GM03348 (cell line): ENCODE measurements at places on chromosomes 5 and 9.

DNA sequence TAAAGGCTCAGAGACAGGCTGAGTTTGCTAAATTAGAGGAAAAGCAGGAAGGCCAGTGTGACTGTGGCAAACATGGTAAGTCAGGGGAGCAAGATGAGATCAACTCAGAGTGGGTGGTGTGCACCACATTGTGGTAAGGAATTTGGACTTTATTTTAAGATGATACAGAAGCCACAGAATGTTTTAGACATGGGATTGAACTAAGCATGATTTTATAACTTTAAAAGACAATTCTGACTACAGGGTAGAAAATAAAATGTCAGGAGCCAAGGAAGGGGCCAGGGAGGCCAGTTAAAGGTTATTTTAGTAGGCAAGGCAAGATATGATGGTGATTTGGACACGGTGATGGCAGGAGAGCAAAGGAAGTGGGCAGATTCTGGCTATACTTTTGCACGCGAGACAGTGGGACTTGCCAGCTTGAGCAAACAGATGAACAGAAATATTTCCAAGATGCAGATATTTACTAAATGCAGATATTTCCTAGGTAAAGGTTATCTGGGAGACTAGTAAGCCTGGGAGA lies 53.9 kb downstream of the TSSK1B start:
- peak; percentile 24 for DNase-seq

DNA sequence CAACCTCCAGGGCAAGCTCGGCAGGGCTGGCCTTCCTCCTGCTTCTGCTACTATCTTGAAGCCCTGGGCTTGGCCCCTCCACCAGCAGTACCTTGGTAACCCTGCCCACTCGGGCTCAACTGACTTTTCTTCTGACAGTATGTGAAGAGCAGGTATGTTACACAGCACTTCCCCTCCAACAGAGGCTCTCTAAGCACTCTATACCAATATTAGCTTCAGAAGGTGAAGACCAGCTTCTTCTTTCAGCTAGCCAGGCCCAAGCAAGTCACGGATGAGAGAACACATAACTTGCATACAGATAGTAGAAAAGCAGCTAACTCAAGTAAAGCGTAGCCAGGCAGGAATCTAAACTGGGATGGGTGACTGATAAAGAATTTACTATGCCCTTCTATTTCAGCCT lies 64.3 kb downstream of the FEM1C start:
- DNase-seq, result no peak

DNA sequence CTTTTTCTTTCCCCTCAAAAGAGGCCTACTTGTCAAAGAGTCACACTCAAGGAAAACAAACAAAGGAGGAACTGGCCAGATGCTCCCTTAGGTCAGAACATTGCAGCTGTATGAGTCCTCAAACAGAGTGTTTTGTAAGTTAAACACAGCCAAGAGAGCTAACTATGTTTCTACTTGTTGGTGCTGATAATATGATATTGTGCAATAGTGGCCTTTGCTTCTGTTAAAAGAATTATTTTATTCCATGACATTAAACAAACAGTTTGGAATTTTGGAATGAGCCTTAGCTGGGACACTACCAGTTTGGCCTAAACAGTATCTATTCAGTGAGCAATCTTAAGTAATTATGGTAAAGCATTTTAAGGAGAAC lies 56.0 kb upstream of the TPD52L3 start:
- DNase-seq, result peak; percentile 78

DNA sequence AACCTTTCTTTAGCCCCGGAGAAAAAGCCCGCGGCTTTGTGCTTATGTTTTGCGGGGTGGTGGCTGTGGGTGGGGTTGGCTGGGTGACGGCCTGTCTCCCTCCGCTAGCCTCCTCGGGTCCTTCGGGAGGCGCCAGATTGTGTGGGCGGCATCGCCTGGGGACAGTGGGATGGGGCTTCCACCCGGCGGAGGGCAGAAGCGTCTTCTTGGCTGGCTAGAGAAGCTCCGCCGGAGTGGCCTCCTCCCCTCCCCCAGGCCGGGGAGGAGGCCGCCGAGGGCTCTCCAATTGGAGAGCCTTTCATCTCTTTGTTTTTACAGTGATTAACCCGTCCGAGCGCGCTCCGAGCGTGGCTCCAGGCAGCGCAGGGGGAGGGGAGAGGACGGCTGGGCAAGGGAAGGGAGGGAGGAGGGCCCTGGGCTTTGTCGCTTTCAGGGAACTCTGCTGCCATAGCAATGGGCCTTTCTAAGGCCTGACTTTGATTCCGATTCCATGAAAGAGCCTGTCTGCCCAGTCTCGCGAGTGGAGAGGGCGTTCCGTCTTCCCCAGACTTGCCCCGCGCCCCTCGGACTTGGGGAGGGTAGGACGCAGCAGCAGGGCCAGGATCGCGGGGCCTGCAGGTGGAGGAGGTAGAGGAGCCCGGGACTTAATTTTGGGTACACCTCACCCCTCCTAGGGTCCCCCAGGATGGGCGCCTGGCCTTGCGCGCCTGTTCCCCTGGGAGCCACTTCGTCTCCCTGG lies 36.7 kb upstream of the TIFAB start:
- peak; percentile 87 for DNase-seq

GRCh38 chr5:149094996-149095395 lies 32.1 kb upstream of the SH3TC2 start:
- DNase-seq, result no peak

GRCh38 chr5:65137631-65138030 lies 344.1 kb downstream of the ADAMTS6 start:
- DNase-seq, result no peak

DNA sequence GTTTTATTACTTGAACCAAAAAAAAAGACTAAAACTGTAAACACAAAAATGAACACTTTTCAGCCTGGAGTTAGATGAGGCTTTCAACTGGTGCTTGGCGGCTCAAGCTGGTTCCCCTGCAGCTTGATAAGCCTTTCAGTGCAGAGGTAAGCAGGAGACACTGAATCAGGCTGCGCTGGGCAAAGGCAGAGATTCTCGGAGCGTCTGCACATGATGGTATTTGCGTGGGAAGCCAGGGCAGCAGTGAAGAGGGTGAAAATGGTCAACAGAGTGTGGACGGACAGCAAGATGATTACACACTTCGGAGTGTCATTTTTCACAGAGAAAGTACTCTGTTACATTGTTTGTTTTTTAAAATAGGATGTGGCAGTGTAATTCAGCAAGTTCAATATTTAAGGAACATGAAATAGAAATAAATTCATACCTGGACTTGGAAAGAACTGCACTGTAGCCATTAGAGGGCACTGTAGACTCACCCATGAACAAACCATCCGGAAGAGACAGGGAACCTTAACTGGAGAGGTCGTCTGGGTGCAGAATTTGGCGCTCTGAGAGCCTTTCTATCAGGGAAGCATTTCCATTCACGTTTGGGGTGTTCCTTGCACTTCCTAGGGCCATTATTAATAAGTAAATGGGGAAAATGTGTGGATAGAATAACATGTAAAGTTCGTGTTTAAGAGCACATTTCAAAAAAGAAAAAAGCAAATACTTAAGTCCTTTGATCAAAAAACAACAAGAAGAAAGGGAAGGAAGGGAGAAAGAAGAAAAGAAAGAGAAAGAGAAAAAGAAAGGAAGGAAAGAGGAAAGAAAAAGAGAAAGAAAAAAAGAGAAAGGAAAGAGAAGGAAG lies 69.8 kb downstream of the ICE1 start:
- DNase-seq, result peak; percentile 73

GRCh38 chr9:109739760-109740159 lies 40.2 kb upstream of the PALM2AKAP2 start:
- DNase-seq, result no peak

DNA sequence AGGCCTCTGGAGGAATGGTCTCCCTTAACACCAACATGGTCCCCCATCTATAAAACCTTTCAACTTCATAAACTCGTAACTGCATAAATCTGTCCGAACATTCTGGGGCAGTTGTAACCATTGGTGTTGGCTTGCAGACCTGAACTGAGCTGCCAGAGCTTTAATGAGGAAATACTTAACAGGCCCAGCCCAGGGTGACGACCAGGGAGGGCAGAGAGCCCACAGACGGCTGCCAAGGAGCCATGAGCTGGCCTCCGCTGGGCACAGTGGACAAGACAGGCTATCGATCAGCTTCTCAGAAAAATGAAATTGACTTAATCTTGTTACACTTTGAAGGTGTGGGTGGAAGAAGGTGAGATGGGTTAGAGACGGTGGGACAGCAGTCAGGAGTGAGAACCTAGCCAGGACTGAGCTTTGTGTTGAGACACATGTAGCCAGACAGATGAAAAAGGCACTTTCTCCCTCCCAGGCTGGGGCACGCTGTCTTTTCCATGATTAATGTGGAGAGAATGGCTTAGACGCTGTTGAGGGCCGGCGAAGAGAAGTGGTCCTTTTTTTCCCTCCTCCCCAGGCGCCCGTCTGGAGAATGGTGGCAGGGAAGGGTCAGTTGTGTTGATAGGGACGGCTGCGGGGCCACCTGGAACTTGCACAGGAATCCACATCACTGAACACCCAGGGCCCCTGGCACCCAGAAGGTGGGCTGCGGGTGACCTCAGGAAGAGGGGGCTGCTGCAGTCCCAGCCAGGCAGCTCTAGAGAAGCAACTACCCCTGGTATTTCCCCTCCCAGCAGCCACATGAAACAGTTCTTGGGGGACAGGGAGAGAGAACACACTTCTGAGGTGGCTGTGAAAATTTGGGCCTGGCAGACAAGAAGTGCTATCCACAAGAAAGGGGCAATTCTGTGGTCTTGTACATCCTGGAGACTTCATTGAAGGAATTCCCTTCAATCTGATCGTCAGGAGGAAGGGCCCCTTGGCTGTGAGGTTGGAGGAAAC lies 27.3 kb upstream of the TCOF1 start:
- DNase-seq, result peak; percentile 27

- DNase-seq, result no peak
These were observed 4.7 kb downstream of the TLE1 start for GRCh38 chr9:81684635-81685034.

GRCh38 chr5:159971514-159971913 lies 37.4 kb upstream of the TTC1 start:
- DNase-seq, result no peak

- DNase-seq, result no peak
These were observed 48.9 kb downstream of the SEMA6A start for GRCh38 chr5:116525674-116526073.

GRCh38 chr5:3201941-3202340 lies 393.7 kb upstream of the IRX1 start:
- DNase-seq, result no peak

GRCh38 chr9:2599896-2600295 lies 21.7 kb upstream of the VLDLR start:
- no peak for DNase-seq

GRCh38 chr5:91207248-91207647 lies 175.9 kb downstream of the ARRDC3 start:
- DNase-seq, result no peak

- no peak for DNase-seq
These were observed 37.5 kb downstream of the CREBRF start for GRCh38 chr5:173093606-173094005.

- DNase-seq, result no peak
These were observed 379.0 kb upstream of the NUDT12 start for GRCh38 chr5:103941596-103941995.

DNA sequence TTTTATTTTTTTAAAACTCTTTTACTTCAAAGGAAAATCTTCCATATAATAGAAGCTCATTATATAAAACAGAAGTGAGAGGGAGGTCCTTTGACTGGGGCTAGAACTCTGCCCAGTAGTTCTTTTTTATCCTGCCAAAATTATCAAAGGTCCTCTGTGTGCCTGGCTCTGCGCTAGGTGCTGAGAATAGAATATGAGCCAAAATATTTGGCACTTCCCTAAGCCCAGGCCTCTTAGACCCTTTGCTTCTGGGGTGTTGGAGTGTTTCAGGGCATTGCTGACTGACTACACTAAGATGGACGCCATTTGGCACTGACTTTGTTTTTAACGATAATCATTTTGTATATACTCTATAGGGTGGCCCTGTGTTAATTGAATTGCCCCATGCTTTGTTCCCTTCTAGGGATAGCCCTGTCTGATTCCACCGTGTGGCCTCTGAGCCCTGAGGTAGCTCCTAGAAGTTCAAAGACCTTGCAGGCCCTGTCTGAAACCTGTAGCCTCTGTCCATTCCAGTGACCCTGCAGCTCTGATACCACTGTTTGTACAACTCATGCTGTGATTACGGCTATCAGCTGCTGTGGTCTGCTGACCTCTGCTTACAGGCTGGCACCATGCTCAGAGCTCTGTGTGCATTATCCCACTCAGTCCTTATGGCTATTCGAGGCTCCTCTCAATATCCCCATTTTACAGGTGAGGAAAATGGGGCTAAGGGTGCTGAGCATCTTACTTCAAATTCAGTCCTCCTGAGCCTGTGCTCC lies 84.3 kb upstream of the SHB start:
- no peak for DNase-seq

DNA sequence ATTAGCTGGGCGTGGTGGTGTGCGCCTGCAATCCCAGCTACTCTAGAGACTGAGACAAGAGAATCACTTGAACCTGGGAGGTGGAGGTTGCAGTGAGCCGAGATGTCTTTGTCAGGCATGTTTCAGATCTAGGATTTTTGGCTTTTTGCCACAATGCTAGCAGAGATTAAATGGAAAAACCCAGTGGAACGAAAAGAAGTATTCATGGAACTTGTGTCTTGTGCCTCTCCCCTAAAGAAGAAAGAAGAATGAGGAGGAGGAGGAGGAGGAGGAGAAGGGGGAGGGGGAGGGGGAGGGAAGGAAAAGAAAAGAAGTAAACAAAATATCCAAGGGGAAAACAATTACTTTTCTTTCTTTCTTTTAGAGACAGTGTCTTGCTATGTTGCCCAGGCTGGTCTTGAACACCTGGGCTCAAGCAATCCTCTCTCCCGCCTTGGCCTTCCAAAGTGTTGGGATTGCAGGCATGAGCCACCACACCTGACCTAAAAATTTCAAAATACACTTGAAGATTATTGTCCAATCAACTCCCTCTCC lies 106.0 kb downstream of the ARRDC3 start:
- no peak for DNase-seq

DNA sequence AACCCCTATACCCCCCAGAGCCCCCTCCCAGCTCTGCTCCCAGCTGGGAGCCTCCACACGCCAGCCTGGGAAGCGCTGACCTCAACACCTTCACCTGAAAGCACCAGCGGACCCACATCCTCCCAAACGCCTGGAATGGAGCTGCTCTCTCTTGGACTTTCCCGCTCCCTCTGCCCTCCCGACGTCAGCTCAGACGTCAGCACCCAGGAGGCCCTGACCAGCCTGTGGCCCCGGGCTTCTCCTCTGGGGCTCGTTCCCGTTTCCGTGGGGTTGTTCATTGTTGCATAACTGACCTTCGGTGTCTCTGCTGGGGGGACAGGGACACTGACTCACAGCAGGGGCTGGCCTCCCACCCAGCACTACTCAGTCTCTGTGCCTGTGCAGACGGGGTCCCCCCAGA lies 35.0 kb upstream of the SLC6A3 start:
- no peak for DNase-seq

GRCh38 chr5:127192836-127193338 lies 97.7 kb upstream of the MEGF10 start:
- DNase-seq, result no peak

- DNase-seq, result no peak
These were observed 174.9 kb downstream of the TMEM161B start for GRCh38 chr5:88093765-88094164.

DNA sequence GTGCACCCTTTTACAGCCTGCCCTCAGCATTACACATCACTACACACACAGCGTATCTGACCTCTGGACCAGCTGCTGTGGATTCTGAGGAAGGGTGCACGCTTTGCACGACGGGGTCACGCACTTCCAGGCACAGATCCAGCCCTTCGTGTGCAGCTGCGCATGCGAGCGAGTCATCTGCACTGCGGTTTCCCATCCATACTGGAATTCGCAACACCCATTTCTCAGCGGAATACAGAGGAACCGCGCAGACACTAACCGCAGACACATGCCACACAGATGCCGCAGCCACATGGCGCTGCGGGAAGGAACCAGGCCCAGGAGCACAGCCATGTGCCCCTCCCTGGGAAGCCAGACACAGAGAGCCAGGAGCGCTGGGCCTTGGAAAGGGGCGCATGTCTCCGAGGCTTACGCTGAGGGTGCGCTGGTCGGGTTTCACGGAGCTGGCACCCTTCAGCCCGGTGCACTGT lies 43.5 kb downstream of the PNPLA7 start:
- DNase-seq, result peak; percentile 76
